ENCODE measurements at places on chromosomes 3 and 15. TPM values are rescaled to one million over a fixed set of nuclear protein-coding genes. Genes with fewer than 3 reads are reported as not detected.
A peak's percentile ranks its signal among the peaks of the same experiment; 100 is the strongest.

GRCh38 chr15:31598620-31599019, 272.0 kb downstream of the KLF13 start:
- no peak for DNase-seq

GRCh38 chr15:64264502-64264901, 91.5 kb downstream of the CSNK1G1 start:
- DNase-seq, result no peak

GRM2 gene
- total RNA-seq, result 2.6 TPM

GRCh38 chr3:132788301-132788671, 66.1 kb upstream of the NPHP3 start:
- no peak for DNase-seq

DNA sequence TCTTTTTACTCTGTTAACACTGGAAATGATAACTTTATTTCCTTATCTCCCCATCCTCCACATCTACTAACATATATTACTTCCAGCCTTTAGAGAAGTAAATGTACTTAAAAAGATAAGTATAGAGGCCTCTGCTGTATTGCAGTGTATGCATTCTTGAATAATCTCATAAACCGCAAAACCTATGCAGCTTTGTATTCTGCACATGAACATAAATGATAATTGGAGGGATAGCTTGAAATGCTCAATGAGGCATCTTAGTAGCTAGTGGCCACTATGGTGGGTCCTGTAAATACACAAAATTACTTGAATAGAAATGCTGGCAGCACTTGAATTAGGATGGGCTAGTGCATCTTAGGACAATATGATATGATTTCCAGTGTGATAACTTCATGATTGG, 77.0 kb downstream of the LYSMD4 start:
- DNase-seq, result no peak

DNA sequence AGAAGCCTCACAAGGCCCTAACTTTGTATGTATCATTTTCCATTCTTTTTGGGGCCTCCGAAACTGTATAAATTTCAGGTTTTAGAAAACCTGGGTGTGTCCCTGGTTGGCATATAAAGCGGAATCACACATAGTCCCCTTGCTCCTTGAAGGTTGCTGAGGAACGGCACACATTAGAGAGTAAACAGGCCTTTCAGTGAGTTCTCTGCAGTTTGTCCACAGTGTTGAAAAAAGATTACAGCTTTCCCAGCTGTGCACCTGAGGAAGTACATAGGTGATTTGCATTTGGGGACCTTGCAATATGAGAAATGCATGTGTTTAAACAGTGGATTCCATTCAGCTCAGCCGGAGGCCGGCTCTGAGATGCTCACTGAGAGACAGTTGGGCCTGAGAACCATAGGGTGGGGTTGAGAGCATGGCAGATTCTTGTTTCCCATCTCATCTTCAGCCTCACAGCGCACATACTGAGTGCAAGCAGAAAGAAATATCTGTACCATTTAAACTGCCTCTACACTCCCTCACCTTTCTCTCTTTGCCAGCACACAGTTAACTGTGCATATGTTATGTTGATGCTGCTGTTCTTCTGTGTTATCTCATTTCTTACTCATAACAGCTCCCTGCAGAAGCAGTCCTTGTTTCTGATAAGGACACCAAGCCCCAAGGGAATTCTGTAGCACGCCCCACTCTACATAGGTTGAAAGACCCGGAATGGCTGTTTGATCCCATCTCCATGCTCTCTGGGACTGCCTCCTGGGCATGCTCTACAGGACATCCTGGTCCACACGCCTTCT, 60.4 kb downstream of the BOC start:
- DNase-seq, result no peak

GRCh38 chr15:25368850-25369249, 70.0 kb downstream of the UBE3A start:
- DNase-seq, result no peak

GRCh38 chr15:35545824-35546510, at the start of gene DPH6:
TSS of gene DPH6 (minus strand) at chr15:35546165. CDS start at chr15:35546141, 24 bp downstream.
- peak; percentile 68 for DNase-seq

KCNMB3 gene
- total RNA-seq, result 3.3 TPM

SYNM gene
- total RNA-seq, result 26.4 TPM

CLRN1 gene
- not detected for total RNA-seq

GRCh38 chr15:66293419-66294156, at the start of gene DIS3L:
TSS of gene DIS3L (plus strand) at chr15:66293568. CDS start at chr15:66293597, 29 bp downstream.
- peak; percentile 18 for DNase-seq

KPNA4 gene
- 27.0 TPM for total RNA-seq

ROPN1 gene
- not detected for total RNA-seq

DNA sequence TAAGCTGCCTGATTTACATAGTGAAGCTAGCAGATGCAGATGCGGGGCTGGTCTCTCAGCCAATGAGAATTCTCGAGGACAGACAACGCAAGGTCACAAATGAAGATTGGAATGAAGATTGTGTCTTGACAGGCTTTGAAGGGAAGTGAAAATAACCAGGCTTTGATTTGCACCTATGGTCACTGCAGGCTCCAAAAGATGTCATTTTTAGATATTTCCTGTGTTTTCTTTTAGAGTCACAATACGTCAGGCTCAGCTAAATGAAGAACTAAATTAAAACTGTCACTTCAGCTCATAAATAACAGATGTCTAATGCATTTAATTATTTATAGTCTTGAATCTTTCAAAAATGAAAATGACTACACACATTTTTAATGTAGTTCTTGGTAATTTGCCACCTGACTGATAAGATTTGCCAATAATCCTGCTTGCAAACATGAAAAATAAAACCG, 99.5 kb downstream of the SQOR start:
- no peak for DNase-seq
